ENCODE measurements at places on chromosomes 5 and 9.

DNA sequence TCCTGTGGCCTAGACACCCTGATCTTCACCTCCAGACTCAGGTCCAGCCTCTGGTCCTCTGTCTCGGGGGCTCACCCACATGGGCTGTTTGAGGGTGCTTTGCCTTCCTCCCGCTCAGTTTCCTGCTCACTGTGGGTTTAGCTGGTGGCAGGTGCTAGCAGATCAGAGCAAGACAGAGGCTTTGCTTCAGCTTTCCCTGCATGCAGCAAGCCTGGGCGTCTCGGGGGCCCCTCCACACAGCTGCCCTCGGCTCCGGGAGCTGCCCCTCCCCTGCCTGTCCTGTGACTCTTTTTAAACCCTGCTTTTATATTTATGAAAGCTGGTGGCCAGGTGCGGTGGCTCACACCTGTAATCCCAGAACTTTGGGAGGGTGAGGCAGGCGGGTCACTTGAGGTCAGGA is 14.6 kb downstream of the MRPL36 start:
- DNase-seq = no peak

- no peak for DNase-seq
Measured at GRCh38 chr9:3391414-3391813, 134.4 kb downstream of the RFX3 start.

- DNase-seq = no peak
Measured at GRCh38 chr5:8726383-8727036, 819.4 kb downstream of the SEMA5A start.

DNA sequence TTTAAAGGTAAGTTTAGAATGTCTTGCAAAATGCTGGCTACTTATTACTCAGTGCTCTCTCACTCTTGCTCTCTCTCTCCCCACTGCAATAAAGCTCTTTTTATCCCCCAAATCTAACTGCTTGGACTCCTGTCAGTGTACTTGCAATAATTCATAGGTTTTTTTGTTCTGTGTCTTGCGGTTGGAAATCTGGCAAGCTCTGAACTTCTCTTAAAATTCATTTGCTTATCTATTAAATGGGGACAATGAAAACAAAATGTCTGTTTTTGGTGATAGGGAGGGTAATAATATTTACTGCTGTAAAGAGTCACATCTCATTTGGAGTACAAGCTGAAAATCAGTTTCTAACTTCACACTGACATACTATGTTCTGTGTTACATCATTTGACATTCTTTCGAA is 18.7 kb upstream of the OR13D1 start:
- no peak for DNase-seq

DNA sequence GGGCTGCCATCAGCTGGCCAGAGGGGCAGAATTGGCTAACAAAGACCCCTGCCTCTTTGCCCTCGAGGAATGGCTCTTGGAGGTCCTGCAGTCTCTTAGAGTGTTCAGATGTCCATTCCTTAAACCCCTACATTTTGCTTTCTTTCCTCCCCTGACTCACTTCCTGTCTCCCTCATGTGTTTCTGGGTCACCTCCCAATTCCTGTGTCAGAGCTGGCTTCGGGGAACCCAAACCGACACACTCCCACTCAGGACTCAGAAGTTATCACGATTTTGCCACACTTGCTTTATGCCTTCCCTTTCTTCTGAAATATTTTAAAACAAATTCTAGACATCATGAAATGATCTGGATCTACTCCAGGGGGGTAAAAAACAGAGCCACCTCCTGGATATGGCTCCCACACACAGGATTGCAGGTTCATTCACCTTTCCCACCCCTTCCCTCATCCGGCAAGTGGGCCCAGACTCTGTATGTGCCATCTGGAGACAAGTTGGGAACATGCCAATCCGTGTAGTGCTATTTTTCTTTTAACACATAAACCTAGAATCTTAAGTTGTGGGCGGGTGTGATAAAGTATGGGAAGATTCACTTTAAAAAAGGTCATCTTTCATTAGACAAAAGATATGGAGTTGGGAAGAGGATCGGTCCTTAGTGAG is 145.7 kb downstream of the NXNL2 start:
- no peak for DNase-seq

GRCh38 chr5:115431116-115431515 is 113.5 kb downstream of the FEM1C start:
- DNase-seq = no peak

- no peak for DNase-seq
Measured at GRCh38 chr5:125269926-125270325, 523.5 kb upstream of the ZNF608 start.

DNA sequence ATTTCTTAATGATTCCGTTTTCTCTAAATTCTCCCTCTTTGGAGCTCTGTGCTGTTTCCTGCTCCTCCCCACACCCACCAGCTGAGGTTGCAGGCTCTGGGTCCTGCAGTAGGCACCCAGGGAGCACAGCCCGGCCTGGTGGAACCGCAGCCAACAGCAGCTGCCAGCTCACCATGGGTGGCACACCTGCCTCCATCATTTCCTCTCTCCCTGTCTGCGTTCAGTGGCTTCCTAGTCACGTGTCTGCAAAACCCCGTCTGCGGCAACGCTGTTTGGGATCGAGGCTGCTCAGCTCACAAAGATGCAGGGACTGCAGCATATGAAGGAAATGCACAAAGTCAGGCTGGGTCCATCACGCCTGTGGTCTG is 367.8 kb downstream of the IRX2 start:
- DNase-seq = no peak

GRCh38 chr5:180101451-180102105 is 30.0 kb upstream of the RNF130 start:
- DNase-seq = no peak

- no peak for DNase-seq
Measured at GRCh38 chr5:14212838-14213237, 69.7 kb downstream of the TRIO start.

DNA sequence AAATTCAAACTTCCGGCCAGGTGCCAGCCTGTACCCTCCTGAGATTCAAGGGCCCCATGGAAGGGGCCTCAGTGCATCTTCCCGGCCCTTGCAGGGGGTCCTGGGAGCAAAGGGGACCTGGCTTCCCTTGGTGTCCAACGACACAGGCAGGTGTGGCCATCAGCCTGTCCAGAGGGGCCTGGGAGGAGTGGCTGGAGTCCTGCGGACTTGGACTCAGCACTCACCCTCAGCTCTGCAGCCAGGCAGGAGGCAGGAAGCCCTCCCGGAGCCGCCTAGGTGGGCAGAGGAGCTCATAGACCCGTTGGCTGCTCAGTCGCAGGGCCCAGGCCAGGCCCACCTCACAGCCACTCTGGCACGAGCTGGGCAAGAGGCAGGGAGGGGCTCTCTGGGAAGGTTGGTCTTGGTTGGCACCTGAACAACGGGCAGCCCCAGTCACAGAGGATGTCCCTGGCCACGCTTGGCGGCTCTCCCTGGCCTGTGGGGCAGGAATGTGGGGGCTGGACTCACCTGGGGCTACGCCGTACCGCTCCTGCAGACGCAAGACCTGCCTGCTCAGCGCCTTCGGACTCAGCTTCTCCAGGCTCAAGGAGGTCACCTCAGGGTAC is 53.8 kb upstream of the NRARP start:
- DNase-seq = no peak

DNA sequence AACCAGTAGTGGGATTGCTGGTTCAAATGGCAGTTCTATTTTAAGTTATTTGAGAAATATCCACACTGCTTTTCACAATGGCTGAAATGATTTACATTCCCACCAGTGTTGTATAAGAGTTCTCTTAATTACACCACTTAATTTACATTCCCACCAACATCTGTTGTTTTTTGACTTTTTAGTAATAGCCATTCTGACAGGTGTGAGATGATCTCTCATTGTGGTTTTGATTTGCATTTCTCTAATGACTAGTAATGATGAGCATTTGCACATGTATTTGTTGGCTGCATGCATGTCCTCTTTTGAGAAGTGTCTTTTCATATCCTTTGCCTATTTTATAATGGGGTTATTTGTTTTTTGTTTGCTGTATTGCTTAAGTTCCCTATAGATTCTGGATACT is 688.3 kb downstream of the PRR16 start:
- DNase-seq = no peak

GRCh38 chr9:126701813-126702140 is 88.0 kb downstream of the LMX1B start:
- no peak for DNase-seq

- DNase-seq = no peak
Measured at GRCh38 chr5:128493657-128494329, 44.3 kb downstream of the FBN2 start.

GRCh38 chr5:56981548-56982315 is 29.8 kb upstream of the MIER3 start:
- no peak for DNase-seq

DNA sequence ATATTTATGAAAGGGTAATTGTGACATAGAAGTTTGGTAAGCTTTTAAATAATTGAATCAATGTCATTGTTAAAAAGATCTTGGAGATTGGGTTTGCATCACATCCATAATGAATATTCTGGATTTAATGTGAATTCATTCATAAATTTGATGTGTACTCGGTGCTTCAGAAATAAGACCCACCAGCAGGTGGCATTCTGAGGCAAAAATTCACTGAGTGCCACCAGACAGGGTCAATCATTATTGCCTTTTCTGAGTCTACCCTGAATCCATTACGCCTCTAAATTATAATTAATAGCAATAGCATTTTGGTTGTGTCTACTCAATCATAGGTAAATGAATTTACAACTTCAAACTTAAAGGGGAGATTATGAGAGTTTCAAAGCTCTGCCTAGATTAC is 1.0 kb downstream of the TRPC7 start:
- DNase-seq = no peak

All from thoracic aorta (tissue), 2 donors.